ENCODE measurements at places on chromosomes 12 and 14. TPM values are rescaled to one million over a fixed set of nuclear protein-coding genes. Genes with fewer than 3 reads are reported as not detected.
A peak's percentile ranks its signal among the peaks of the same experiment; 100 is the strongest.

DNA sequence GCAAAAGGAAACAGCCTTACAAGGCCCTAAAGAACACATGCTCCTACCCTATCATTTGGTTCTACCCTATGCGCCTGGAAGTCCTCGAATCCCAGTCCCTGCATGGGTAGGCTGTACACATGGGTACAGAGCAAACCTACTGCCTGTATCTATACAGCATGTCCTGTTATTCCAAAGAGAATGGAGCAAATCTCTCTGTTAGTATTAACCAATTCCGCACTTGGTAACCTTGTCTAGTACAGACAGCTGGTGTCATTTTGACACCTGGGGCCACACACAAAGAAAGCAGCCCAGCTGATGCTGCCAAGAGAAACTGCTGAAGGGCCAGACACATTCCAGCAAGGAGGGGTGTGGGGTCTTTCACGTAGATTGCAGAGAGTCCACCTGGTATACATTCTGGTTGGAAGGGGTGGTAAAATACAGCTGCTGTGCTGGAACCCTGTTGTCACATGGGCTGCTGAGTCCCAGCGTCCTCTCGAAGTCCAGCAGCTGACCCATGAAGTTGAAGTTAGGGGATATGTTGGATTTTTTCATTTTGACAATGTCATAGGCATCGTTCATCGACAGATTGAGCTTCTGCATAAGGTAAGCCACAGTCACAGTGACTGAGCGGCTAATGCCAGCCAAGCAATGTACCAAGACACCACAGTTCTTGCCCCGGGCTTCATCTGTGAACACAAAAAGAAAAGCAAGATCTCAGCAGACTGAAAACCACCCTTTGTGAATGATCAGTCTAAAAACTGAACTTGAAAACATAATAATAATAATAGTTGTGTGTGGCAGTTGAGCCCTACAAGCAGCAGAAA lies 3.2 kb downstream of the DUSP6 start:
- H3K27ac ChIP-seq, result peak overlapping the region; percentile 100
- H3K4me3 ChIP-seq, result peak overlapping the region; percentile 62
- peaks cover 41% of the 10 kb centered on the region for H3K4me1 ChIP-seq

GRCh38 chr14:75441728-75442127 lies 13.9 kb downstream of the JDP2 start:
- H3K27ac ChIP-seq, result peak overlapping the region; percentile 49
- peaks cover 44% of the 10 kb centered on the region for H3K4me1 ChIP-seq
- DNase-seq, result no peak
- H3K27me3 ChIP-seq, result no peaks in the 10 kb centered on the region

DNA sequence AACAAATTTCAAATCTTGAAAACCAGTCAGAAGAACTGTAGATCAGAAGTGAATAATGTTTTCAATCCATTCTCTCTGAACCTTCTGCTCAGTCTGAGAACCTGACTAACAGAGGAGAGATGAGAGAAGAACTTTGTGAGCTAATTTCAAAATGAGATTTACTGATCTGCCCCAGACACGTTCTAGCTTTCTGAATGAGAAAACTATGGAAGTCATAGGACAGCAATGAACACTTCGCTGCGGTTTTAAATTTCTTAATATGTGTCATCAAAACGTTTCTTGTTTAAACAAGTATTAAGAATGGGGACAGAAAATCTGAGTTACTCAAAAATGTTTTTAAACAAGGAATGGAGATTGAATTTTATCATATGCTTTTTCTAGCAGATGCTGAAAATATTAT lies 66.6 kb upstream of the FAR2 start:
- no peak overlapping the region for H3K27ac ChIP-seq
- H3K27me3 ChIP-seq, result no peaks in the 10 kb centered on the region
- no peak for DNase-seq
- H3K4me3 ChIP-seq, result no peak overlapping the region

C14orf132 gene
- 64.6 TPM for total RNA-seq

Measured in upper lobe of left lung (tissue), 6 donors.